Diencephalon (tissue), 1 donor: ENCODE measurements at places on chromosomes 16 and 17. TPM values are rescaled to one million over a fixed set of nuclear protein-coding genes. Genes with fewer than 3 reads are reported as not detected.

The CA4 gene
- total RNA-seq = 1.8 TPM

The MYO15B gene
- 15.7 TPM for total RNA-seq

The ABCA8 gene
- total RNA-seq = 7.4 TPM

The KRTAP16-1 gene
- not detected for total RNA-seq

The GRAPL gene
- total RNA-seq = 0.92 TPM

The IKZF3 gene
- total RNA-seq = under 0.01 TPM

The C16orf89 gene
- 2.3 TPM for total RNA-seq

The ABCA9 gene
- total RNA-seq = 8.8 TPM

The PRSS8 gene
- total RNA-seq = not detected

The CCDC200 gene
- not detected for total RNA-seq
